Gastrocnemius medialis (tissue), 4 donors: ENCODE measurements at places on chromosomes 5 and 9. TPM values are rescaled to one million over a fixed set of nuclear protein-coding genes. Genes with fewer than 3 reads are reported as not detected.

DNA sequence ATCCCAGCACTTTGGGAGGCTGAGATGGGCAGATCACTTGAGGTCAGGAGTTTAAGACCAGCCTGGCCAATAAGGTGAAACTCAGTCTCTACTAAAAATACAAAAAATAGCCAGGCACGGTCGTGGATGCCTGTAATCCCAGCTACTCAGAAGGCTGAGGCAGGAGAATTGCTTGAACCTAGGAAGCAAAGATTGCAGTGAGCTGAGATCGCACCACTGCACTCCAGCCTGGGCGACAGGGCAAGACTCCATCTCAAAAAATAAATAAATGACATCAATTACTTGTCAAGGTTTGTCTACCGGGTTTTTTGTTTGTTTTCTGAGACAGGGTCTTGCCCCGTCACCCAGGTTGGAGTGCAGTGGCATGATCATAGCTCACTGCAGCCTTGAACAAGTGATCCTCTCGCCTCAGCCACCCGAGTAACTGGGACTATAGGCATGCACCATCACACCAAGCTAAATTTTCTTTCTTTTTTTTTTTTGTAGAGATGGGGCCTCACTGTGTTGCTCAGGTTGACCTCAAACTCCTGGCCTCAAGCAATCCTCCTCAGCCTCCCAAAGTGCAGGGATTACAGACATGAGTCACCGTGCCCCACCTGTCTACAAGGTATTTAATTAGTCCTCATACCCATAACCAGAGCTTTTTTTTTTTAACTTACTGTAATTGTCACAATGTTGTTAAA is 64.9 kb downstream of the SUSD1 start:
- DNase-seq = no peak

GRCh38 chr5:105751908-105752307 is 1918.8 kb downstream of the EFNA5 start:
- no peak for DNase-seq

DNA sequence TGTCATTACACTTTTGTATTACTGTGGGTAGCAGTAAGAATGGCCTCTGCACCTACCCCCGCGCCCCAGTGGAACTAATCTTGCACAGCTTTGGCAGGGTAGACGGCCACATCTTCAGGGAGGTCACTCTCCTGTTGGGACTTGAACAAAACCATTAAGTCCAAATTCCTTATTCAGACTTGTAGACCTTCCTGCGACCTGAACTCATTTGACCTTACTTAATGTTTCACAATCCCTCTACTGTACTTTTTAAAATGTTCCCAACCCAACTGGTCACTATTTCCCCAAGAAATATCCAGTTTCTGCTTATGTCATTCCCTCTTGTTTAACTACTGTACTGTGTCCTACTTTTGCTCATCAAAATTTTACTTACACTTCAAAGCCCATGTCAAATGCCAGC is 5.3 kb upstream of the FAM120AOS start:
- DNase-seq = no peak

GRCh38 chr5:52945040-52945439 is 44.1 kb upstream of the ITGA2 start:
- no peak for DNase-seq

DNA sequence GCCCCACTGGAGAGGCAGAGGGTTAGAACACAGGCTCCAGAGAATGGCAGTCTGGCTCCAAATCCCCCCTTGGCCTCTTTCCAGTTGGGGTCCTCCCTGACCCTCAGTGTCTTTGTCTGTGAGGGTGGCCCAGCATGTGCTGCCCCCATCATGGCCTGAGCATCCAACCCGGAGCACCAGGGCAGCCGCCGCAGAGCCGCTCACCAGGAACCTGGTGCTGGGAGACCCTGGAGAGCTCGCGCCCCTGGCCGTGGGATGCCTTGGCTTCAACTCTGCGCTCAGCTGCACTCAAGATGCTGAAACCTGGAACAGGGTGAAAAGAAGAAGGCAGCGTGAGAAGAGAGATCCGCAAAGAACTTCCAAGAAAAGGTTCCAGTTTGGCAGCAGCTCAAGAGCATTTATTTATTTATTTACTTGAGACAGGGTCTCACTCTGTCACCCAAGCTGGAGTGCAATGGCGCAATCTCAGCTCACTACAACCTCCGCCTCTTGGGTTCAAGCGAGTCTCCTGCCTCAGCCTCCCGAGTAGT is 3.8 kb downstream of the CCDC187 start:
- no peak for DNase-seq

DNA sequence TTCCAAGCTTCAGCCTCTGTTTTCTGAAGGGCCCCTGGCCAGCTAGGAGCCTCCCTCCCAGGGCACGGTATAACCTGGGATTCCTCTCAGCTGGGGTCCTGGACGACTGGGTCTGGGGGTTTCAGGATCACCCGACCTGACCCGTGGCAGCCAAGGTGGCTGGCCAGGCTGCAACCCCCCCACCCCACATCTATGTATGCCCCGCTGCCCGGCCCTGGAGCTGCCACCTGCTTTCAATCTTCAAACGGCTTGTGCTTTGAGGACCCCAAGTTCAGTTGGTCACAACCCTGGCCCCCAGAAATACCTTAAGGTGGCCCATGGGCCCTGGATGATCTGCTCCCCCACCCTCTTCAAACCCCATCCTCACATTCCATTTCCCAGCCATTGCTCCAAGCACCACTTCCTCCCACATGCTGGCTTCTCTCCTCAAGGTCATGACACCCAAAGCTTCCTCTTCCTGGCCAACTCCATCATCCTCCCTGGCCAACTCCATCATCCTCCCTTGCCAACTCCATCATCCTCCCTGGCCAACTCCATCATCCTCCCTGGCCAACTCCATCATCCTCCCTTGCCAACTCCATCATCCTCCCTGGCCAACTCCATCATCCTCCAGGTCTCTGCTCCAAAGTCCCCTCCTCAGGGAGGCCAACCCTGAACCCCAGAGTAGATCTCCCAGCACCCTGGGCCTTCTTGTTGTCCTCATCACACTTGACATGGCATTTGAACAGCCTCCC is 17.2 kb upstream of the TTLL11 start:
- no peak for DNase-seq

DNA sequence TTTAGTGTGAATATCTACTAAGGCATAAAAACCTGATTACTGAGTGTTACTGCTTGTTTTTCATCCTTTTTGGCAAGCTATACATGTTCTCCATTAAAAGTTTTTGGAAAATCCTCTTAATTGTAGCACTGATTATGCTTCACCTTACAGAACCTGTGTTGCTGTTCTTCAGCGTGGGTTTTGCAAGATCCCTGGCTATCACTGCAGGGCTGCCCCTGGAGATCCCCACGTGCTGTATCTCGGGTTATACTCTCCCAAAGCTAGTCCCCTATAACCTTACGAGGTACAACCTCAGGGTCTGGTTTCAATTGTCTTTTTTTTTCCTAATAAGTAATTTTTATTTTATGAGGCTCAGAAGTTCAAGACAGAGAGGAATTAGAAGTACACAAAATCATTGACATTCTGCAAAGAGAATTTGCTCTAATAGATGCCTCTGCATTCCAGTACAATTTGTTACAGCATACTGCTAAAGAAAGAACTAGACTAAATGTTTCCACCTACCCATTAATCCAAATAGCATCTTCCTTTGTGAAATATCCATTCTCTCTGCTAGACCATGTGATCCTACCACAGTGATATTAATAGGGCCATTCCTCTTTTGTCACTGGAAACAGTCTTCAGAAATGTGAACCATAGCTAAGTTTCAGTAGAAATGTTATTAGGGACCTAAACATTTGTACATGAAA is 25.8 kb upstream of the CAMK4 start:
- no peak for DNase-seq

- DNase-seq = no peak
These were observed 773.4 kb downstream of the BRINP1 start for GRCh38 chr9:118595719-118596305.

DNA sequence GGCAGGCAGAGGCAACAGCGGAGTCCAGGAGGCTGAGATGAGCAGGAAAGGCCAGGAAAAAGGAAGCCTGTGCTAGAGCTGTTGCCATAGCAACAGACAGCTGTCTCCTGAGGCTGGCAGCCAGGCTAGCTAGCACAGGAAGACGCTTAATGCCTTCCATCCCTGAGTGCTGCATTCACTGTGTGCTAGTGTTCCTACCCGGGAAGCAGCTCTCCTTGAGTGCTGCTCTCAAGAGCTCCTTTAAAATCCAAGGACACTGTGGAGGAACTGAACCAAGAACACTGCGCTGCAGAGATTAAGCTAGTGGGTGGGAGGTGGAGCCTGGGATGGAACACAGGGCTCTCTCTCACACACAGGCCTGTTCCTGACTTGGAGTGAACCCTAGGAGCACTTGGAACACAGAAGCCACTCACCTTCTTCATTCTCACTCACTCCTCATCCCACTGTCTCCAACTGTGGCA is 53.5 kb upstream of the IL7R start:
- no peak for DNase-seq

DNA sequence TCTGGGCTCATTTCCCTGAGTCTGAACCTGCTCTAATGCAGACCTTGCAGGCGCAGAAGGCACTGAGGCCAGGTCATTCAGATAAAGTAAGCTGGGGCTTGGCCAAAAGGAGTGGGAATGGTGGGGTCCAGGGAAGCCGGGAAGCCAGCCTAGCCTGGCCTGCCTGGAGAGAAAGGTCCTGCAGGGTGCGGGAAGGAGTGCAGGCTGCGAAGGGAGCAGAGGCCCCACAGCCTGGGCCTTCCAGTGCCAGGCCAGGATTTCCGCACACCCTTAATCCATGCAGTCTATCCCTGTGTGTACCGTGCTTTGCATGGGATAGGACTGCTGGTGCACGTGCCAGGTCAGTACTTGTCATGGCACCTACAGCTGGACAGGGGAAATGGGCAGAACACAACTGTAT is 3.6 kb upstream of the STING1 start:
- DNase-seq = no peak

- DNase-seq = no peak
These were observed 41.3 kb downstream of the RECK start for GRCh38 chr9:36078051-36078450.

- DNase-seq = no peak
These were observed 38.9 kb upstream of the TLX3 start for GRCh38 chr5:171270136-171270535.

DNA sequence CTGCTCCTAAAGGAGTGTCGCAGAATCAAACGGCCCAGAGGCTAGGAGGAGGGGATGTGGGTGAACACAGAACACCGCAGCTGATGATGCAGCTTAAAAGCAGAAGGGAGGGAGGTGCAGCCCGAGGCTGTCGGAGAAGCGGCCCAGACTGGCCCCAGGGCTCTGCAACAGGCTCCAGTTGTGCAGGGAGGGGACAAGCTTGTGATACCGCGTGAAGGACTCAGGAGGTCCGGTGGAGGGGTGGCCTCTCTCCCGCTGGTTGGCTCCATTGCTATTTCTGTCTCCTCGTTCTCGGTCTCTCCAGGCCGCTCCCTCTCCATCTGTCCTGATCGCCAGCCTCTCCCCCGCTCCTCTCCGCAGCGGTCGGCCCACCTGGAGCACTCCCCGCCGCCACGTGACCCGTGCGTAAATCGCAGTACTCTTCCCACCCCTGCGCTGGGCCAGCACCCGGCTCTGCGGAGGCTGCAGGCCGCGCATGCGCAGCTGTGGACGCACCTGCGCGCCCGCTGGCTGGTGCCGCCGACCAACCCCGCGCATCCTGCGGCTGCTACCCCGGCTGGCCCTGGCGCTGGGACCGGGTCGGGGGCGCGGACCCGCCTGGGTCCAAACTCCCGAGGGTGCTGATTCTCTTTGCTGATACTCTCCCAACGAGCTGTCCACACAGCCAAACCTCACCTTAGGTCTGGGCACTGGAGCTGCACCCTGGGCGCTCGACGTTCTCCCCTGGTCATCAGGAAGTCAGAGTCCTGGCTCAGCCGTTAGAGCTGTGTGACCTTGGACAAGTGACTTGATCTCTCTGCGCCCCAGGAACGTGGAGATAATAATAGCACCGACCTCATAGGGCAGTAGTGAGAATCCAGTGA is 3.7 kb upstream of the STXBP1 start:
- peak; percentile 44 for DNase-seq

DNA sequence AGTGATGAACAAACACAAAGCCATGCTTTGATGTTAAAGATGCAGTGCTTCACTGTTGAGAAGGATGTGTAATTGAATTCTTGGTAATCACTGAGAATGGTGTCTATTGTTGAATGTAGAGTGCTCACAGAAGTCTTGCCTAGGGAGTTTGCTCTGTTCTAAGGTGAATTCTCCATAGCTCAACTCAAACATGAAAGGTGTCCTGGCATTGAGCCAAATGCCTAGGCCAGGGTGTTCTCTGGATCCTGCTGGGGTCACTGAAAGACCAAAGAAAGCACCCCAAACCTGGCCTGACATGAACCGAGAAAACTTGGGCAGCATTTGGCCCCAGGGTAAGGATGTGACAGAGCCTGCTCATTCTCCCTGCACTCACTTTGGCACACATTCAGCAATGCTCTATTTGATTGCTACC is 217.3 kb downstream of the ARL15 start:
- no peak for DNase-seq

DNA sequence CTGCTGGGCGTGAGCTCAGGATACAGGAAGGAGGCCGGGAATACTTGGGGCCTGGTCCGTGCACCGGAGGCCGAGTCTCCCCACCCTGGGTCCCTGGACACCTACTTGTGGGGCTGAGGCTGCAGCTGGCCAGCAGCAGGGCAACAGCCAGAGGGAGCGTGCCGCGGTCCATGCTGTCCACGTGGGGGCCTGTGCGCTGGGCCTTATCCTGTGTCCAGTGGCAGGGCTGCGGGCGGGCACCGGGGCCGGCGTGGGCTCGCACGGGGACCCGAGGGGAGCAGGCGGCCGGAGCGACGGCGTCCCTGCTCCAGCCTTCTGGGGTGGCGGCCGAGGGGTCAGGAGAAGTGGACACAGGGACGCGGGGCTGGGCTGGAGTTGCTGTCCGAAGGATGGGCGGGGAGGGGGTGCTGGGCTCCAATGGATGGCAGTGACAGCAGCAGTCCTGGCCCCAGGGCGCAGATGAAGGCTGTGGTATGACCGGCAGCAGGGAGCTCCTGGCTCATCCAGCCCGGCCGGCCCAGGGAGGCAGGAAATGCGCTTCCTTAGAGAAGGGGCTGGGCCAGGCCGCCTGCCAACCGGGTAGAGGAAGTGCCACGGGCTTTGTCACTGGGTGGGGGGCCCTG is at the start of gene ENG:
Gene ENG (minus strand): TSS at position 475 of the 623 bp plus-strand sequence. CDS start 303 bp downstream, at position 172.
- peak; percentile 49 for DNase-seq

DNA sequence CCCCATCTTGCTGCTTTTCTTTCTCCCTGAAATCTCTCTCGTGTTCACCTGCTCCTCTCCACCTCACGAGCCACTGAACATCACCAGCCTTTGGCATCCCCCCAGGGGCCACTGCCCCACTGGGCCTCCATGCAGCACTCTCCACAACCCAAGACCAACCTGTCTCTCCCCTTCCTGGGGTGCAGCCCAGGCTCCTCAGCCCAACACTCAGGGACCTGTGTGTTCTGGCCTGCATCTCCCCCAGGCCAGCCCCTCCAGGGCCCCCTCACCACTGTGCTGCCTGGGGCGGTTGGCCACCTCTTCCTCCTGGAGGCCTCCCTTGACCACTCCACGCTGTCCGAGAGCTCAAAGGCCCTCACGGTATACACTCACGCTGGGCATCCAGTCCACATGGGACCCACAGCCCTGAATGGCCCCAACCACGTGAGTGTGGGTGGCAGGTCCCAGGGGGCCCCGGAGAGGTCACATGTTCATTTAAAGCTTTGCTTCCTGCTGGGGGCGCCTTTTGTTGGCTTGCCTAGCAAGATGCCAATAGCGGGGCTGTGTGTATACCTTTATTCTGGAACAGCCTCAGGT is 453 bp upstream of the DOK3 start:
- no peak for DNase-seq

The PCDHGC5 gene
- total RNA-seq = not detected

The ZFP37 gene
- total RNA-seq = 2.0 TPM

The FGF1 gene
- total RNA-seq = 2.1 TPM

The GFI1B gene
- total RNA-seq = not detected

The PCDHGA5 gene
- total RNA-seq = 0.75 TPM

The DRD1 gene
- total RNA-seq = not detected

The CTXN3 gene
- not detected for total RNA-seq

The SPINK13 gene
- total RNA-seq = not detected
